ENCODE measurements at places on chromosomes 2 and 18. TPM values are rescaled to one million over a fixed set of nuclear protein-coding genes. Genes with fewer than 3 reads are reported as not detected.

DNA sequence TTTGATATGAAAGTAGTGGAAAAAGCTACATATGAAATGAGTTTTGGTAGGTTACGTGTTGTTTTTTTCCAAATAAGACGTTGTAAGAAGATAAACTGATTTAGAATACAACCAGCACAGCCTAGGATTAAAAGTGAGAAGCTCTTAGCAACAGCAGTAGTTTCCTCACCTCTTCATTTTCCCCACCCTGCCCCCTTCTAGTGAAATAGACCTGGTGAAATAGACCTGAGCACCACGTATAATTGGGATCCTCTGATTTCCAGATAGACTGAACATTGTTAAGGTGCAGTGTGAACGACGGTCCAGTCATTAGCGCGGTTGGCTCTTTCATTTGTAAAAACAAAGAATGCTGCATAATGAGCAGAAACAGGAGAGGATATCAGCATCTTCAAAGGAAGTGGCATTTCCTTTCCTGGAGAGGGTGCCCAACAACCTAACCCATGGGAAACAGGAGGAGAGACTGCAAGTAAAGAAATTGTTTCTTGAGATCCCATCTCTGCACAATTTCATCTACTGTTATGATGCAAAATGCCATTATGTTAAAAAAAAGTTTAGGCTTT lies 114.3 kb downstream of the FIGN start:
- DNase-seq, result no peak

DNA sequence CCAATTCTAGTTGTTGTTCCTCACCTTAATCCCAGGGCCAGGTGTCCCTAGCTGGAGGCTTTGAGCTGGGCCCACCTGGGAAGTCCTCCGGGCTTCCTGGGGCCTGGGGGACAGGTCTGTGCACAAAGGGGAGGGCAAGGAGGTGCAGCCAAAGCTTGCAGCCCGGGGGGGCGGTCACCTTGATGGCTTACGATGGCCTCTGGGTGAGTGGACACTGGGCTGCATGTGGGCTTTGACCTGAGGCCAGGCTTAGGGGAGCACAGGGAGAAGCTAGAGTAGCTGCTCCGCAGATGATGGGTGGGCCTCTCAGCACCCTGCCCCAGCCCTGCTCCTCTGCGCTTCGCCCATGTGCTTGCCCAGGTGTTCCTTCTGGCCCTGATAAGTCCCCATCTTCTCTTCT lies 41.8 kb upstream of the HAAO start:
- DNase-seq, result no peak

Gene LBX2
- total RNA-seq, result 0.45 TPM

DNA sequence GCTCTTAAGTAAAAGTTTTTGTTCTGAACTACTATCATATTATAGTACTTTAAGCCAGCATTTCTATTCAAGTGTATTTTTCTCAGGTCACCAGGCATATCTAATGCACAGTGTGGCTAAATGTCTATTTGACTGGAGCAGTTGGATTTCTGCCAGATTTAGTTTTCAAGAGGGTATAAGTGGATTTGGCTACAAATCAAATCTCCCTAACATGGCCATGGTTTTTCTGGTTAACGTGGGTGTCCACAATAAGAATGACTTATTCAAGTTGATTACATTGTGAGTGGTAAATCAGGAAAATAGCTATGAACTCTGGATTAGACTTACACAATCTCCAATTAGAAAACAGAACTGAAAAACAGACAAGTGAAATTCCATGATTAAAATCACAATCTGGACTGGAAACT lies 5.7 kb upstream of the CHN1 start:
- no peak for DNase-seq

GRCh38 chr18:52963481-52963880 lies 623.5 kb downstream of the DCC start:
- DNase-seq, result no peak

DNA sequence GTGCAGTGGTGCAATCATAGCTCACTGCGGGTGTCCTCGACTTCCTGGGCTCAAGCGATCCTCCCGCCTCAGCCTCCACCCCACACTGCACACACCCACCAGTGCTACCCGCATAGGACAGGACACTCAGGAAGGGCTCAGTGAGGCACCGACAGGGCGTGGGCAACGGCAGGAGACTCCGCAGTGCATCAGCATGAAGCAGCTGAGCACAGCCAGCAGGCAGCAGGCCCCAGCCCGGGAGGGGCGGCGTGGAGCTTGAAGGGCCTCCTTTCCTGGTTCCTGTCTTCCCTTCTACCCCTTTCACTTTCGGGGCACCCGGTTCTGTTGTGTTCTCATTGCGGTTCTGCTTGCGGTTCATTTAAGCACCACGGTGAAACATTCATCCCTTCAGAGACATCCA lies 89.8 kb downstream of the ZNF516 start:
- DNase-seq, result no peak

Gene SKOR2
- not detected for total RNA-seq

DNA sequence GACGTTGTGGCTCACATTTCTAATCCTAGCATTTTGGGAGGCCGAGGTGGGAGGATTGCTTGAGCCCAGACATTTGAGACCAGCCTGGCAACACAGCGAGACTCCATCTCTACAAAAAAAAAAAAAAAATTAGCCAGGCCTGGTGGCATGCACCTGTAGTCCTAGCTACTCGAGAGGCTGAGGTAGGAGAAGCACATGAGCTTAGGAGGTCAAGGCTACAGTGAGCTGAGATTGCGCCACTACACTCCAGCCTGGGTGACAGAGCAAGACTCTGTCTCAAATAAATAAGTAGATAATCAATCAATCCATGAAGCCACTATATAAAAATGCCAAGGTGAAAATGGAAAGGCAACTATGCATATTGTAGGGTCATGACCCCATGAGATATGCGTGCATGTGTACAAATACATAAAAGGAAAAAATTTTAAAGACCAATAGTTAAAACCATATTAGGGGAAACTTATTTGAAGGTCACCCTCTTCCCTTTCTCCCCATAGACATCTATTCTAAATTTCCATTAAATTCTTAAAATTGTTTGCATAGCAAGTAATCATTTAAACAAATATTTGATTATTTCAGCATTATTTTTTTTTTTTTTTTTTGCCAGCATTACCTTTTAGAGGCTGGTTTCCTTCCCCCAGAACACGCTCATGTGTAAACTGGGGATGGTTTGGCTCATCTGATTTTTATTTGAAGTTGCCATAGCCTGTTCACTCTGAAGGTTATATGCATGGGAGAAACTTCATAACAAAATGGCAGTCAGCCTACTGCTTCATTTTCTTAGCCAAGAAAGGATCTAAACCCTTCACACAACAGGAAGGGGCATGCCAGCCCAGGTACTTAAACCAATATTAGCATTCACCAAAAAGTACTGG lies 37.3 kb upstream of the TMEM247 start:
- DNase-seq, result no peak

Gene MCEE
- 4.4 TPM for total RNA-seq

GRCh38 chr2:53843595-53843994 lies 16.2 kb downstream of the GPR75 start:
- no peak for DNase-seq

- no peak for DNase-seq
Observed at GRCh38 chr2:169173876-169174275, 104.5 kb downstream of the DHRS9 start.

DNA sequence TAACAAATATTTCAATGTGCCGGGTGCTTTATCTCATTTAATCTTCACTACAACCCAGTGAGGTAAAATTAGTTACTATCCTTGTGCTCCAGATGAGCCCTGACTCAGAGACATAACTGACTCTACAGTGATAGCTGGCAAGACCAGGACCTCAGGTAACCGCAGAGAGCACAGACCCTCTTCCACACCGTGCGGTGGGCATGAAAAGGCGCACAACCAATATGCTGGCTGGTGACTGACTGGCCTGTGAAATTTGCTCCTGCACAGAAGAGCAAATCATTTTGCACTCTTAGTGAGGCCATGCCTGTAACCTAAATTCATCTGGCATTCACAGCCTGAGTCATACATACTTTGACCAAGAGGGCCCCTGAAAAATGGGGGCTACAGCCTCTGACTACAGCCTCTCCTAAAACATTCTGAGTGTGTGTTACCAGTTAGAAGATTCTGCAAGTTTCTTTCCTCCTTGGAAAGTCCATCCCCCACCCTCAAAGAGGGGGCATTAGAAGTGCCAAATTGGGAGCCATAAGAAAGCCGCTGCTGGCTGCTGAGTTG lies 22.4 kb upstream of the MSGN1 start:
- DNase-seq, result no peak
